Substantia nigra (tissue), 51 donors: ENCODE measurements at places on chromosomes 1 and 21.

DNA sequence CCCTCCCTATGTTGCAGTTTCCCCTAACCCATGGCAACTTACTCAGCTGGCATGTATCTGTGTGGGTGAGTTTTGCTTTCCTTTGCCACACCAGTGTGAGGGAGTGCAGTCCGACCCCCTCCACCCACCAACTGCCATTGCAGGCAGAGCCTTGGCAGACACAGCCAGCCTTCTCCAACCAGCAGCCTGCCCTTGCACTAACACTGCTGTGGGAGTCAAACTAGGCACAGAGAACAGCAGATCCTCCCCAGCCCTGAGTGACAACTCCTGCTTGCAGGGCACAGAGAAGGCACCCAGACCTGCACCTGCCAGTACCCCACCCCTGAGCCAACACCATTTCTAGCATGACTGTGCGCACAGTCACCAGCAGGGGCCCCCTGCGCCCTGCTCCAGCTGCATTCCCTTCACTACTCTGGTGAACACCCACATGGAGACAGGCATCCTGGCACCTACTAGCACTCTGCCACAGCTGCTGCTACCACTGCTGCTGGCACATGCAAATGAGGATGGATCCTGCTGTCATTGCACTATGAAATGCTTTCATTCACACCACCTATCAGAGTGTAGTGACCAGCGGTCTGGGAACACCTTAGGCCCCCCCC lies 98.4 kb downstream of the MAGI3 start:
- no peak for DNase-seq

DNA sequence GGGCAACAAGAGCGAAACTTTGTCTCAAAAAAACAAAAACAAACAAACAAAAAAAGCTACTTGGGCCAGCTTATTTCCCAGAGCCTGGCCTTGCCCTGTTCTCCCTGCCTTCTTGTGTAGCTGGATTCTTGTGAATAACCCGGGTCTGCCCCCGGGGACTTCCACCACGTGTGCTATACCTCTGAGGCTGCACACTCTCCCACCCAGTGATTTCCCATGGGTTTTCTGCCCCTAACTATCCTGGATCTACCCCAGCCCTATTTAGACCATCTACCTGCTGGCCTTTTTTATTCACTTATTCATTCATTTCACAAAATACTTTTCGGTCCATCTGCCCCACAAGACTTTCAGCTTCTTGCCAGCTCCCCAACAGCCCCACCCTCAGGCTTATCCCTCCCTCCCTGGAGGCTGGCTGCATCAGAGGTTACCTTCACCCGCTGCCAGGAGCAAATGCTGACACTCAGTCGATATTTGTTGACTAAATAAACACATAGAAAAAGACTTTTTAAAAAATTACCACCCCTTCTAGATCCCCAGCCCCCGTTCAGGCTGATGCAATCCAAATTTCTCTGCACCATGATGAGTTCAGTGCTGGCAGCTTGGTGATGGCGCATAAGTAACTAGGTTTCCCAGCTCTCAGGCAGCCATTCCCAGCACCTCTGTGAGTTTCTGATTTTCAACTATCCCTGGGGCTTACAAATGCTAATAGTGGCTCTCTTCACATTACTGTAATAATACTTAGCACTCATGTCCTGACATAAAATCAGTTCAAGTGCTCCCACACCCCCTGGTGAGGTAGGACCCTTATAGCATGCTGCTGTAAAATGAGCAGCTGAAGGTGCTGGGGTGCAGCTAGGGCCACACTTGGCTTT lies 30.7 kb upstream of the TARBP1 start:
- no peak for DNase-seq

DNA sequence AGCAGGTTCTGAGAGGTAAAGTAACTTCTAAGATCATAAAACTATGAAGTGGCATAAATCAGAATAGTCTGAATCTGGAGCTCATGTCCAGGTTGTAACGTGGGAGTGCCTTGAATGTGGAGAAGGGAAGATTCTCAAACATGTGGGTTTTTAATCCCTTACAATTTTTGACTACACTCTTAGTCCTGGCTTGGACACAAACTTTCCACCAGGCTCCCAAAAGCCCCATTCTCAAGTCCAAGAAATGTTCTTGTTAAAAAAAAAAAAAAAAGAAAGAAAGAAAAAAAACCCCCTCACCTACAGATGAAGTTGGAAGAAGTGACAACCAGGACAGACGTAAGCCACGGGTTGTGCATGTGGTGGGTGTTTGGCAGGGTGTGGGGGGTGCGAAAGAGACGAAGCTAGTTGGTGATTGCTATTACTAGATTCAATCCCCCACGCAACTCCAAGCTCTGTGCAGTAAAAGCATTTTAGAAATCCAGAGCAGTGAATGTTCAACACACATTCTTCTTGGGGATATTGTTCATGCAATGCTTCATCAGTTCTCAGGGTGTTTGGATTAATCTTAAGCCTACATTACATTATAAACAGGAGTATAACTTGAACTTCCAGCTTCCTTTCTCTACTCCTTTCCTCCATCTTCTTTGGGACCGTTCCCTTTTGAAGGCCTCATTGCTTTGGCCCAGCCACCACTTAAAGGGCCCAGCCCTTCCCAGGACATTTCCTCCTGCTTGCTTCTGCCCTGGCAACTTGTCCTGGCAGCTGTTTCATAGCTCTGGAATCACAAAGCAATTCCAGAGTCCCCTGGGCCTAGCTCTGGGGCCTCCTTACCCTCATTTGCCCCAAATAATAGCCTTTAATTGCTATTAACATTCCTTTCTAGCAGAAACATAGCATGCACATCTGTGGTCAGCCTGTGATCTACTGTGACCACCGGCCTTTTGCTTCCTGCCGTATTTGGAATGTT lies 41.8 kb downstream of the PHC2 start:
- DNase-seq: no peak

DNA sequence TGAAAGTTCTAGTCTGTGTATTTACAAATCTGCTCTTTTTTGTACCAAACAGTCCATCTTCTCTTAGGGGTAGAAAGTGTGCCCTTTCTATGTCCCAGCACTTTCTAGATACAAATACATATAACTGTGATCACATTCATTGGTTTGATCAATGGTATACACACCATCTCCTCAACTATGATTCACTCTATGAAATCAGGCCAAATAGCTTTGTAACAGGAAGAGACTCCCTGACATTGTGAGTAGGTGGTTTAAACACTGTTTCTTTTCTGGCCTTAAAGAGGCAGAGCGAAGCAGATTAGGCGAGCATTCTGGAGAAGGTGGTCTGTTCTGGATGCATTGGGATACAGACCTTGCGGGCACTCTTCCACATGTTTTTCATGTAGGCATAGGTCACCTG lies 39.3 kb upstream of the EXOSC10 start:
- DNase-seq: no peak

DNA sequence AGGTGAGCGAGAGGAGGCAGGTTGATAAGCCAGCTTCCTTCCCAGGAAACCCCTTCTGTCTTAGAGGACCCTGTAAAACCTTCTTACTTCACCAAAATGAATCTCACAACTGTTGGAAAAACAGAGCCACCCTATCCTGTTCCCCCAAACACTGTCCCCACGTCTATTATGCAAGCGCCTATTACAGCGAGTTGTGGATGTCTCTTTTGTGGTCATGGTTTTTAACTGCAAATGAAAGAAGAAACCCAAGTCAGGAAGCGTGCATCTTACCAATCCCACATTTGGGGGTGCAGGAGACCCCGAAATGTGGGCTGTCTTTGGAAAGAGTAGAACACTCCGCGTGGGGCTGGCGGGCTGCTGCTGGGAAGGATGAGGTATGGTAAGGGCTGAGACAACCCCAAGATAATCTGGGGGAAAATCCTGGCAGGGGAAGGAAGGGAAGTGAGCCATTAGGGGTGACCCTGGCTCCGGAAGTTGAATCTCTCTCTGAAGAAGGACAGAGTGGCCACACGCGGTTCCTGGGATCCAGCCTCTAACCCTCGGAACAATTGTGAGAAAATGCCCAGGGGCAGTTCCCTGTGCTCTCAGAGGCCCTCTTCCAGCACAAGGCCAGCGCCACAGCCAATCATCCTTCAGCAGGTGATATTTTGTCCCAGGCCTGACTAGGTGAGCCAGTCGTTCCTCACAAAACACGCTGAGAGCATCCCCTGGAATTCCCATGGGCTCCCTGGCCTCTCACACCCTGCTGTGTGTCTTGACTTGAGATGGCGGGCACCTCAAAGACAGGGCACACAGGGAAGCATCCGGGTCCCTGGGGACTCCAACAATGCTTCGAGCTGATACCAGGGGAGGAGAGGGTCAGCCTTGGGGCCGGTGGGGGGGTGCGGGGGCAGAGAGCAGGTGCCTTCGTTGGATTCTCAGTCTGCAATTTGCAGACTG lies 168.5 kb upstream of the IRF2BP2 start:
- no peak for DNase-seq

- DNase-seq: no peak
Observed at GRCh38 chr1:23564529-23565122, 5.3 kb upstream of the ID3 start.

- no peak for DNase-seq
Observed at GRCh38 chr1:245682638-245683628, 528.1 kb downstream of the KIF26B start.

DNA sequence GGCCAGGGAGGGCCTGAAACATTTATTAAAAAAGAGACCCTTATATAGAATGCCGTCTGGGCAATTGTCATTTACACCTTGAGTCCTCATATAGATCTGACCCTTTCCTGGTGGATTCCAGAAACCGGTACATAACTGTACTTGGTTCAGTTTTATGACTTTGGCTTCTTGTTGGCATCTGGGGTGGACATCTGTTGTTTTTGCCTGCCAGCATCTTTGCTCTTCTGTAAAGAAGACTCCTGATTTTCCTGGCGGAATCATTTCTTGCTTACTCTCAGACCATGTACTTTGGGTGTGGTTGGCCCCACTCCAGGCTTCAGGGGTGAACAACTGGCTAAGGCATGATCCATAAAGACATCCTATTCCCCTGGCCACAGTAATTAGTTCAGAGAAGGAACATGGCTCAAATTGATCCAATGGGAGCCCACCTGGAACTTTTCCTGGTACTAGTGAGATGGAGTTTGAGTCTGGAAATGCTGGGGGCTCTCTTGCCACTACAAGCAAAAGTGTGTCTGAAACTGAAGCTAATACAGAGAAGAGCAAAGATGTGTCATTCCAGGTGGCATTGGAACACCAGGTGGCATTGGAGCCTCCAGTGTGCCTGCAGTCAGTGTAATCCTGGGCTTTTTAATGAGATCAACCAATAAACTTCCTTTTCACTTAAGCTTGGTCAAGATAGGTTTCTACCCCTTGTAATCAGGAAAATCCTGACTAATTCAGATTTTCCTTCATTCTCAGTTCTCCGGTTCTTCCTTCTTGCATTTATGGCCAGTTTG lies 332.5 kb upstream of the CAMK1G start:
- no peak for DNase-seq
